Activated CD4-positive, alpha-beta memory T cell treated with anti-CD3 and anti-CD28 coated beads, Interleukin-2, amount 10 ng/mL, durations not matched to agents 7 days and 5 days (primary cell): ENCODE measurements at places on chromosomes 1 and 21. TPM values are rescaled to one million over a fixed set of nuclear protein-coding genes. Genes with fewer than 3 reads are reported as not detected.

Gene TBX19
- 2.4 TPM for total RNA-seq

- peaks cover 3% of the 10 kb centered on the region for H3K27me3 ChIP-seq
- H3K27ac ChIP-seq, result no peak overlapping the region
- H3K4me3 ChIP-seq, result no peak overlapping the region
- peaks cover 6% of the 10 kb centered on the region for H3K4me1 ChIP-seq
- no peak for DNase-seq
These were observed 9.3 kb downstream of the RGS1 start for GRCh38 chr1:192584866-192585265.

DNA sequence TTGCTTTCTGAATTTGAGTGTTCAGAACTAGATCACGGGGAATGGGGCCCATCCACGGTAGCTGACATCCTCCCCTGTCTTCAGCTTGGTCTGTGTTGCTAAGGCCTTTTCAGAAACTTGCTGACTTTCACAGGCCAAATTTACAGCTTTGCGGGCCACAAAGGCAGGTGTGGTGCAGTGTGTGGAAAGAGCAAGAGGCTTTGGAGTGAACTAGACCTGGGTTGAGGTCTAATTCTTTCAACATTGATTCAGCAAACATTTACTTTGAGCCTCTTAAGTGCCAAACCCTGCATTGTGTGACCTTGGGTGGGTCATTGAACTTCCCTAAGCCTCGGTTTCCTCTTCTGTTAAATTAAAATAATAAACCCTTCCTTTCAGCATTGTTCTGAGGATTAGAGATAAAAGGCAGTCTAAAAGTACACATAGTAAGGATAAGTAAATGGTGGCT lies 24.3 kb downstream of the STPG1 start:
- H3K27me3 ChIP-seq, result no peaks in the 10 kb centered on the region
- peaks cover 51% of the 10 kb centered on the region for H3K4me1 ChIP-seq
- H3K4me3 ChIP-seq, result no peak overlapping the region
- H3K27ac ChIP-seq, result no peak overlapping the region
- peaks cover 17% of the 10 kb centered on the region for H3K36me3 ChIP-seq

DNA sequence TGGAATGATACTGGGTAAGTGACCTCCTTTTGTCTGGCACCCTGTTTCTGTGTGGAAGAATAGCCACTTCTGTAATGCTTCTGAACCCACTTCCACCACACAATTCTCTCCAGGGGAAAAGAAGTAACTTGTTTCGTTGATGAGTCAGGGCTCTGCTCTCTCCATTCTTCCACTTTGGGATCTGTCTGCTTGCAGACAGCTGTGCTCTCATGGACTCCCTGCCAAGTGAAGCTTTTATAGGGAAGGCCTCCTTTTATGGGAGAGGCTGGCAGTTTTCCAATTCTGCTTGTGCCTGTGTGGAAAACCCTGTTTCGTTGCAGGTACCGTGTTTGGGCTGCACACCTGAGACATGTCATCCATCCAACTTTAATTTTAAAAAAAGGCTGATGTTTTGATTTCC lies 130.7 kb downstream of the GIPC2 start:
- no peak overlapping the region for H3K4me3 ChIP-seq
- no peaks in the 10 kb centered on the region for H3K4me1 ChIP-seq
- no peaks in the 10 kb centered on the region for H3K36me3 ChIP-seq

DNA sequence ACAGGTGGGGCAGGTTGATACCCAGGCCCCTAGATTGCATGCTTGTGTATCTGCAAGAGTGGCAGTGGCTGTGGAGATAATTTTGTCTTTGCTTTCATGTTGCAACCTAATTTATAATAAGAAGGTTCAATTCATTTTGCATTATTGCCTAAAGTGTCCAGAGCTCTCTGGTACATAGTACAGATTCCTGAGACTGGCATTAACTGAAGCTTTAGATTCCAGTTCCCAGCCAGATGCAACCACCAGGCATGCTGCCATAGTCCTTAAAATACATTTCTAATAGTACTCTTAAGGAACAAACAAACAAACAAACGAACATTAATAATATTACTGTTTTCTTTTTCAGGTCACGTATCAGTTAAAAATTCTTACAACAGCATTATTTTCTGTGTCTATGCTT lies 36.9 kb downstream of the SLC35A3 start:
- H3K27ac ChIP-seq, result no peak overlapping the region

GRCh38 chr1:227558732-227559262 lies 4.6 kb upstream of the ZNF678 start:
- peaks cover 27% of the 10 kb centered on the region for H3K36me3 ChIP-seq
- H3K27me3 ChIP-seq, result peaks cover 22% of the 10 kb centered on the region
- H3K4me1 ChIP-seq, result peaks cover 12% of the 10 kb centered on the region
- no peak overlapping the region for H3K27ac ChIP-seq
- no peak for DNase-seq
